ENCODE measurements at places on chromosomes 6 and 20.

DNA sequence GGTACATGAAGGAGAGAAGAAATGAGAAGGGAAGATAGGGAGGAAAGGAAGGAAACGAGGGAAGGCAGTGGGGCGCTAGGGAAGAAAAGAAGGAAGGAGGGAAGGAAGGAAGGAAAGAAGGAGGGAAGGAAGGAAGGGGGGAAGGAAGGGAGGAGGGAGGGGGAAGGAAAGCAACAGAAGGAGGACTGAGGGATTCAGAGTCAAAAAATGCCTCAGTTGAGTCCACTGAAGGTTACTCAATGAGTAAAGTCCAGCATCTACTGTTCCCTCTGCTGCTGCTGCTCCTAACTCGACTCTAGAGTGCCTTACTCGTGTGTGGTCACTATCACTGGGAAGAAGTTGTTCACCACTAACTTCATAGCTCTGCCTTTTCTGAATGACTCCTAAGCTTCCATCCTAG is 33.8 kb downstream of the PHACTR1 start:
- DNase-seq, result no peak

DNA sequence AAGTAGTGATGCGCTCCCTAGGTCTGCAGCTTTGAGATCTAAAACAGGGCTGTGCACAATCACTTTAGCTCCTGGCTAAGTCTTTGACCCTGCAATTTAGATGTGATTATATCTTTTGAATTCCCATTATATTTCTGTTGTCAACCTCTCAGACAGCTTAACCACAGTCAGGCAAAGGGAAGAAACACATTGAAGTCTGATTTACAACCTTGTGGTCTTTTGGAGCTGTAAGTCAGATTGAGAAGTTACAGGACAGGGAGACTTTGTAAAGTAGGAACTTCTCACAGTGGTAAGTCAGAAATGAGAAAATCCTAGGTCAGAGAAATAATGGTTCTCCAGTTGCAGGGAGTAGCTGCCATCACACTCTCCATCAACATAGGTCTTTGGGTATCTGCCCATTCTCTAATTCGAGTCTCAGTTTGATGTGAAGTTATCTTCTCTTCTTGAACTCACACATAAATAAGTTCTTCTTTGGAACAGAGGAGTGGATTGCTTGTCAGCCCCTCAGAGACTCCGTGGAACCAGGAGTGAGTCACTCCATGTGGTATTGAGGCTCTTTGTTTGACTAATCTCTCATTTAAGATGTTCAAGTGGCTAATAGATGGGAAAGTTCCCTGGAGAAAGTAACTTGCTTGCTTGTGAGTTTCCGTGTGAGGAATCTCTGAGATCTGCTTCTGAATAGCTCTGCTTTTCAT is 35.0 kb upstream of the SGK1 start:
- DNase-seq, result no peak

- no peak for DNase-seq
Observed at GRCh38 chr6:105940990-105941389, 145.1 kb upstream of the PRDM1 start.

GRCh38 chr6:144920391-144920961 is 635.3 kb downstream of the UTRN start:
- DNase-seq, result no peak

DNA sequence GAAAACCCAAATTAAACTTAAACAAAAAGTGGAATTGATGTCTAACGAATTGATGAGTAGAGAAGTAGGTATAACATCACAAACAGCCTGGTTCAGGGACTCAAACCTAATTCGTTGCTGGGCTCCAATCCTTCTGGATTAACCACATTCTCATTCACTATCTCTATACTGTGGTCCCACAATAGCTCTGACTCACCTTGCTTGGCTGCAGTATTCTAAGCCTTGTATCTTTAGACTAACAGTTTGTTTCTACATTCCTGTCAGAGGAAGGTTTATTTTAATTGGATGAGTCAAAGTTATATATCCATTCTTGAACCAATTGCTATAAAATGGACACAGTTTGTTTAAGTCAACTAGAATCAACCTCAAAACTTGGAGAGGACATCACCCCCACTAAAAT is 530.5 kb upstream of the PTCHD4 start:
- no peak for DNase-seq

DNA sequence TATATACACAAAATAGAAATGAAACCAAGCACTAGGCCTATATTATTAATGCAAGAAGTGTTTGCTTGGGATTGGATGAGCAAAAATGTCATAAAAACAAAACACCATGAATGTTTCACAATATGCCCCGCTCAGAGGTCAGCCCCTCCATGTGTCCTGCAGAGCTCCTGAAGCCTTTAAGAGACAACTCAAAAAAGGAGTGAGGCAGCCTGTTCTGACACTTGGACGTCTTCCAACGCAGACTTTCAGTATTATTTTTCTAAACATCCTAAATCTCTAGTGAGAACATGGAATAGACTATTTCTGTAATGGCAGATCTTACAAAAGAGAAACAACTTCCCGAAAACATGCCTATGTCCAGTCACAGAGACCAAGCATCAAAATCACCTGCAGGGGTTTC is 322.6 kb downstream of the PRKN start:
- no peak for DNase-seq

- DNase-seq, result no peak
Observed at GRCh38 chr20:43925801-43926200, 11.1 kb downstream of the TOX2 start.

DNA sequence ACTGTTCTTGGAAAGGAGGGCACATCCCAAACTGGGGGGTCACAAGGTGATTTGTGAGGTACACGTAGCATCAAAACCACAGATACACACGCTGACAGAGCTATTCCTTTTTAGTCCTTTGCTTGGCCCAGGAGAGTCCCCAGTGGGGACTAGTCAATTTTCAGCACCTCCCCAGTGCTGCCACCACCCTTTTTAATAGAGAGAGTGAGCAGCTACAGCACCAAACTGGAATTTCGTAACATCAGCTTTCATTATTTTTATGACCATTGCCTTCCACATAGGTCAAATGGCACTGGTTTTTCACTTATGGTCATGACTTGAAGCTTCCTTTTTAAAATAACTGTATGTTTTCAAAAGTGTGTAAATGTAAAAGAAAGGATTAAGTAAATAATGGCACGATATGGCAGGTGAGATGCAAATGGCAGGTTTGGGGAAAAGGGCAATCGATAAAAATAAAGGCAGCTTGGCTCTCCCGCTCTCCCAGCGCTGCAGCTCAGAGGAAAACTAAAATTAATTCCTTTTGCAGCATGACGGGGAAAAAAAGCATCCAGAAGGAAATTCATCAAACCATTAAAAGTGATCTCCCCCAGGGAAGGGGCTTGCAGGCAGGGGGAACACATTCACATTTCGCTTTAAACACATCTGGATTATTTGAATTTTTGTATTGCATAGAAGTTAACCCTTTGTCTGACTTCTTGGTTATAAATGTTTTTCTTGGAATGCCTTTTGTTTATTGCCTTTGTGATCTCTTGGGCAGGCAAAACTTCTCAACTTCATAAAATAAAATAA is 95.2 kb downstream of the ANKRD60 start:
- no peak for DNase-seq

DNA sequence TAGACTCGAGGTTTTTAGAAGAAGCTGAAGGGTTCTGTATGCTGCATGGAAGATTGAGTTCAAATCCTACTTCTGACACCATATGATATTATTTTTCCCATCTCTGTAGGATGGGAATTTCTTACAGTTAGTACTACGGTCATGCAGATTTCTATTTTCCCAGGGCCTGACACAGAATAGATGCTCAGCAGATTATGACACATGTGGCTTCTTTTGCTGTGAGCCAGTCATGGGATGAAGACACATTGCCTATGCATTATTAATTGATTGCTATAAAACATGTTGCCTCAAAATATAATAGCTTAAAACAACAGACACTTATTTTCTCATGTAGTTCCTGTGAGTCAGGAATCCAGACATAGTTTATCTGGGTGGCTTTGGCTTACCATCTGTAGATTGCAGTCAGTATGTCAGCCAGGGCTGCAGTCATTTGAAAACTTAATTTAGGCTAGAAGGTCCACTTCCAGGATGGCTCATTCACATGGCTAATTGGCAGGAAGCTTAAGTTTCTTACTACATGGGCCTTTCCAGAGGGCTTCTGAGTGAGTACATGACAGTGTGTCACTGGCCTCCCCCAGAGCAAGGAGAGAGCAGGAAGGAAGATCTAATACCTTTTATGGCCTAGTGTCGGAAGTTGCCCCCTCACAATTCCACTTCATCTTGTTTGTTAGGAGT is 29.5 kb downstream of the TOP1 start:
- no peak for DNase-seq

DNA sequence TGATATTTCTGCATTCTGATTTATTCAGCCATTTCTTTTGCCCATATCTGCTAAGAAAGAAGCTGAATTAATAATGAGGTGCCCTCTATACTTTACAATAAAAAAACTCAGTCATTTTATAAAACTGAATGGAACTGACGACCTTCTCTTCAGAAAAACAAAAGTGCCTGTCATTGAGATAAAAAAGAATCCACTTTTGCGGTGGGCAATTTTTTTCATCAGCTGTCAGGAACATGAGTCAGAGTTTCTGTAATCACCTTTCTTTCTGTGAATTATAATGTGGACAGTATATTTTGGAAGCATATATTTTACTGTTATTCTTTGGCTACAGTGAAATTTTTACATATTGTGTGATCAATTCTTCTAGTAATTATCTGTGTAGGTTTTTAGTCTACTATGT is 33.4 kb downstream of the IL20RA start:
- no peak for DNase-seq
